HEK293T (cell line): ENCODE measurements at places on chromosomes 2 and 18.

DNA sequence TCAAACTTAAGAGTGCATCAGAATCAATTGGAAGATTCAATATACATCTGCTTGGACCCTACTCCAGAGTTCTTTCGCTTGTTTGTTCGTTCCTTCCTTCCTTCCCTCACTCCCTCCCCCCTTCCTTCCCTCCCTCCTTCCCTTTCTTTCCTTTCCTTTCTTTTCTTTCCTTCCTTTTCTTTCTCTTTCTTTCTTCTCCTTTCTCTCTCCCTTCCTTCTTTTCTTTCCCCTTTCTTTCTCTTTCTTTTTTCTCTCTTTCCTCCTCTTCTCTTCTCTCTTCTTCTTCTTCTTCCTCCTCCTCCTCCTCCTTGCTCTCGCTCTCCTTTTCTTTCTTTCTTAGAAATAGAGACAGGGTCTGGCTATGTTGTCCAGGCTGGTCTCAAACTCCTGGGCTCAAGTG, 45.9 kb downstream of the MTHFD2 start:
- no peak for DNase-seq

DNA sequence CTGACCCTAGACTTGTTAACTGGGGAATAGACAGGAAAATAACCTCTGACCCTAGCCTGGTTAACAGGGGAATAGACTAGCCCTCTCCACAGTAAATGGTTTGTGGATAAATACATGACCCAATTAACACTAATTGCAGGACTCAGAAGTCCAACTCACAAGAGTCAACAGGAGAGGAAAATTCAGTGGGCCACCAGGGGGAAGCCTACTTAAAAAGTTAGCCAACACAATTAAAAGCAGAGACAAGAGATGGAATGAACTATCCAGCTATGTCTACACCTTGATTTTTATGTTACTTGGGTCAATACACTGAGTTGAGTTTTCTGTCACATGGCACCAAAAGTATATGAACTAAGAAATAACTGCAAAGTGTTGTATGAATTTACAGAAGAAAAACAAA, 158.8 kb upstream of the SLC39A10 start:
- no peak for DNase-seq

DNA sequence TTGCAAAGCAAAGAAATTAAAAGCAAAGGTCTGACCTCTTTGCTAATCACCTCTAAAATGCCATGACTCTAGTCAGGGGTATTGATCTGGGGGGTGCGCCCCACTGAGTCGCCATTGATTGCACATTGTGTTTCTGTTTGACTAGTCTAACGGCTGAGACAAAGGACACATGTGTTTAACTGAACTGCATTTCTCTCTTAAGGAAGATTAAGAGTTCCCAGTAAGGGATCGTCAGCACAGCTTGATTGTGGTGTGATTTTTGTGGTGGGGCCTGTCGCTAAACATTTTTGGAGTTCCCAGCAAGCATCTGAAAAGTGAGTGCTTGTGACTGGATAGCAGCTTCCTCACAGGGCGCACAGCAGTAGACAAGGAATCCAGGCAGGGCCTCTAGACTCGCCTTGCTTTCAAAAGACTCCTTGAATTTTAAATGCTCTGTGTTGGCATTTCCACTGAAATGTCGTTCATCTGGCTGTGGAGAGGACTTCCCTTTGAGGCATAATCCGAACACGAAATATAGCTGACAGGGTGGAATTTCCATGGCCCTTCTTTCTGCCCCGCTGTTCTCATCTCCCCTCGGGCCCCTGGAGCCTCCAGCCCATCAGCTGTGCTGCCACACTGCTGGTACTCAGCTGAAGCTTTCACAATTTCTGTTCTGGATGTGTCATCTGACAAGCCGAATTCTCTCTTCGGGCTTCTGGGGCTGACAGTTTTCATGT, 126.3 kb downstream of the FAM168B start:
- DNase-seq: no peak

- DNase-seq: no peak
Measured at GRCh38 chr2:56008661-56009431, 85.3 kb upstream of the EFEMP1 start.

DNA sequence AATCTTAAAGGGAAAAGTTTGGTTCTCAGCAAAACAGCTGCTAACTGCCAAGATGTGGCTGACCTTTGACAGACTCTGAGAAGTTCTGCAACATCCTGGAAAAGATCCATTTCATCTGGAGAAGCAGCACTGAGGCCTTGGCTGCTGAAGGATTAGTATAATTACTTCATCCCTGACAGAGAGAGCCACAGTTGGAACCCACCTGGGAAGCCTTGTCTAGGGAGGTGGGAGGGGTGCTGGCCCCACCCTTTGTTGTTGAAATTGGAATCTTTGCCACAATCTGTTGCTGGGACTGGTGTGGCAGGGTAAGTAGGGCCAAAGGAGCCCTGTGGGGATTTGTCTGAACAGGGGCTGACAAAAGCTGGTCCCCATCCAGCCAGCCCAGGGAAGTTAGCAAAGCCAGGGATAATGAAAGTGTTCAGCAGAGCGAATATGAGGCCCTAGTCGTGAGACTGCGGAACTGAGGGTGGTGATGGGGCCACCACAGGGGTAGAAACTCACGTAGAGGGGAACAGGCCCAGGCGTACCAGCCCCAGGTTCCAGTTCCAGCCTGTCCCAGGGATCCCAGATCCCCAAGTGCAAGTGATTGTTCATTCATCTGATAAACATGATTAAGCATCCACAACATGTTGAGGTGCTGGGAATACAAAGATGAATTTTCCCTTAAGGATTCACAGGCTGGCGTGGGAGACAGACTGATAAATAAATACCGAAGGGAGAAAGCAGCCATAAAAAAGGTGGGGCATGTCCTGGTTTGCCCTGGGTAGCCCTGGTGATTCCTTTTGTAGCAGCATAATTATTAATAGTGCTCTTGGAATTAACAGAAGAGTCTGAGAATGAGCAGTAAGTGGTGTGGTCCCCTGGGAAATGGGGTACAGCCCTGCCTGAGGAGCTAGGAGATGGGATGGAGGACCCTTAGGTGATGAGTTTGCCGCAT, 60.0 kb downstream of the MYO1B start:
- no peak for DNase-seq

DNA sequence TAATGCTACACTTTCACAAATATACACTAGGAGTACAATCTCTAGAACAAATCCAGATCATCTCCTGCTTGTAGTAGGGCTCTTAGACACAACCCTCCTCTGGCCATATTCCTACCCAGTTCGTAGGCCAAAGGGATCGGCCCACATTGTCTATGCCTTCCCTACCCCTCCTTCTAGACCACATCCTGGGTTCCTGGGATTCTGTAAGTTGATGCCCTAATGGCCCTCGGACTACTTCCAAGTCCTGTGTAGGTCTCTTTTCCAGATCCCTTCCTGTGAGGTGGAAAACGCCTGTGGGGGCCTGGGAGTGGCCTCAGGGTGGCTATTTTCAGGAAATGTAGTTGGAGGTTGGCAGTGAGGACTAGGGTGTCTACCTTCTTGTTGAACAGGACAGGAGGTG, 289.7 kb downstream of the ZNF385B start:
- DNase-seq: no peak

GRCh38 chr2:165636959-165637358, 157.1 kb downstream of the GALNT3 start:
- no peak for DNase-seq

GRCh38 chr2:216603010-216603883, 30.0 kb upstream of the IGFBP2 start:
- no peak for DNase-seq

DNA sequence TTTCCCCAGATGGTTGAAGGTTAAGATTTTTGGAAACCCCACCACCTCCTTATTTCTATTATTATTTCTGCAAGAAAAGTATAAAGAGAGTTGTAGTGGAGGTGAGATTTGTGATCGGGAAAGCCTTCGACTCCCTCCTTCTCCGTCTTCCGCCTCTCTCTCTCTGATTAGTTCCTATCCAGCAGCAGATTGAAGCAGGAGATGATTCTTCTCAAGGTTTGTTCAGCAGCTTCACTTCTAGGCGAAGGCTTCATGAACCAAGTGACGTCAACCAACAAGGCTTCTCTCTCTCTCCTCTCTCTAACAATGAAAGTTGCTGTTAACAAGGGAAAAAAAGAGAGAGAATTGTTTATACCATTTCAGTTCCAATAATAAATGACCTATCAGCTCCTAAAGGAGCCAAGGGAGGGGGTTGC, at the start of gene BAZ2B:
Gene BAZ2B (minus strand): TSS at position 263 of the 416 bp plus-strand sequence. CDS start 137,829 bp downstream, outside the sequence.
- DNase-seq: peak; percentile 33

GRCh38 chr18:60020107-60020925, 120.5 kb downstream of the PMAIP1 start:
- no peak for DNase-seq
